ENCODE measurements at places on chromosomes 16 and 17. TPM values are rescaled to one million over a fixed set of nuclear protein-coding genes. Genes with fewer than 3 reads are reported as not detected.
A peak's percentile ranks its signal among the peaks of the same experiment; 100 is the strongest.

PRSS53 gene
- 5.5 TPM for total RNA-seq

TBC1D16 gene
- 12.0 TPM for total RNA-seq

TPSG1 gene
- not detected for total RNA-seq

CX3CL1 gene
- total RNA-seq: 0.09 TPM

HASPIN gene
- 20.7 TPM for total RNA-seq

AOC3 gene
- 2.9 TPM for total RNA-seq

CNGB1 gene
- not detected for total RNA-seq

DNA sequence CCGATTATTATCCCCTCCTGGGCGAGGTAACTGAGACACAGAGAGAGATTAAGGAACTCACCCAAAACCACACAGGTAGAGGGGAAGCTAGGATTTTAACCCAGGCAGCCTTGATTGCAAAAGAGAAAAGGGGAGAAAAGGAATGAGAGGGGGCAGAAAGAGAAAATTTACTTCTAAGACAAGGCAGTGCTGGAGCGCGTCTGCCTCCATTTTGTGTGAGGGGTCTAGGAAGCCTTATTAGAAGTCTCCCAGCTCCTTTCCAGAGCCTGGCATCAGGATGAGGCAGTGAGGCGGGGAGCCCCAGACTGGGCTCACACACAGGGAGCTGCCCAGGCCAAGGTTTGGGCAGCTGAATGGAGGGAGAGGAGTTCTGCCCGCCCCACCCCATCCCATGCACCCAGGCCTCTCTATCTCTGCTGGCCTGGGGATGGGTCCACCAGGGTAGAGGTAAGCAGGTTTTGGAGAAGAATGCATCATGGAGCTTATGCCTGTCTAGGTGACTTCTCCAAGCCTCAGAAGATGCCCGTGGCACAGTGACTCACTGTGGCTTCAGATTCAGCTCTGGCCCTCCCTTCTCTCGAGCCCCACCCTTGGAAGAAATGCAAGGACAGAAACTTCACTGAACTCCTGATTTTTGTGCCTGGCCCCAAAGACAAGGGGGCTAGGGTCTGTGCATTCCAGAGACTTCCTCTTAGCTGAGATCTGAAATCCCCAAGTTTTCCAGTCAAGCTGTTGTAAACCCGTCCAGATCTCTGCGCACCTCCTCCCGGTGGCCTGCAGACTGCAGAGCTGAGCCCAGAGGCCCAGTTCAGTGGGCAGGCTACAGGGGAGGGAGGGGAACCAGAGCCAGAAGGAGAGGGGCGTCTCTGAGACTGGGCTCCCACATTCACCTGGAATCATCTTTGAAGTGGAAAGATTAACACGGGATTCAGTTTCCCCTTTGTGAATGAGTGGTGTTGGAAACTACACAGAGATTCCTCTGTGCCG lies 95.1 kb upstream of the CDH5 start:
- no peaks in the 10 kb centered on the region for H3K36me3 ChIP-seq
- peaks cover 4% of the 10 kb centered on the region for H3K4me1 ChIP-seq
- H3K27me3 ChIP-seq: peaks cover 20% of the 10 kb centered on the region
- H3K27ac ChIP-seq: no peak overlapping the region
- DNase-seq: no peak

DNA sequence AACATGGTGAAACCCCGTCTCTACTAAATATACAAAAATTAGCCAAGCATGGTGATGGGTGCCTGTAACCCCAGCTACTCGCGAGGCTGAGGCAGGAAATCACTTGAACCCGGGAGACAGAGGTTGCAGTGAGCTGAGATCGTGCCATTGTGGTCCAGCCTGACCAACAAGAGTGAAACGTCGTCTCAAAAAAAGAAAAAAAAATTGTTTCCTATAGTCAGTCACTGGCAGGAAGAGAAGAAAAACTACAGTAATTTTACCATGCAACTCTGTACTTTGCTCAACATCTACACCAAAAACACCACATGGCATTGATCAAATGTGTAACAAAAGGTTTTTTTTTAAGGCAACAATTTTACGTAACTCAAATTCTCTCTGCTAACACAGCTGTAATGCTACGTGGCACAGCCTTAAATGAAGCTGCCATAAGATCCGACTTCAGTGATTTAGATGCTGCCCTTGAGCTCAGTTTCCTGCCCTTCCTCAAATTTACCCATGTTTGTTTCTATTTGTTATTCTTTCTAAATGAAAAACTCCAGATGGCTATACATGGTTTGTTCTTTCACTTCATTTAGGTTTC lies 40.2 kb downstream of the CNOT1 start:
- H3K27me3 ChIP-seq: no peaks in the 10 kb centered on the region
- peak overlapping the region; percentile 66 for H3K27ac ChIP-seq
- peaks cover 36% of the 10 kb centered on the region for H3K4me1 ChIP-seq
- H3K4me3 ChIP-seq: no peak overlapping the region

GRCh38 chr17:16889088-16889465 lies 82.8 kb downstream of the TNFRSF13B start:
- no peaks in the 10 kb centered on the region for H3K27me3 ChIP-seq
- DNase-seq: no peak
- no peak overlapping the region for H3K4me3 ChIP-seq
- no peaks in the 10 kb centered on the region for H3K36me3 ChIP-seq
- H3K4me1 ChIP-seq: no peaks in the 10 kb centered on the region

GRCh38 chr17:31404028-31404949 lies 12.8 kb downstream of the RAB11FIP4 start:
- H3K4me3 ChIP-seq: no peak overlapping the region
- H3K27ac ChIP-seq: no peak overlapping the region
- no peaks in the 10 kb centered on the region for H3K4me1 ChIP-seq
- H3K36me3 ChIP-seq: no peaks in the 10 kb centered on the region

GRCh38 chr17:63356337-63356757 lies 89.8 kb downstream of the CYB561 start:
- H3K4me1 ChIP-seq: peaks cover 4% of the 10 kb centered on the region
- no peaks in the 10 kb centered on the region for H3K27me3 ChIP-seq
- H3K36me3 ChIP-seq: no peaks in the 10 kb centered on the region

GRCh38 chr16:88872650-88873331 lies 6.3 kb upstream of the PABPN1L start:
- peaks cover 4% of the 10 kb centered on the region for H3K4me1 ChIP-seq
- no peak overlapping the region for H3K4me3 ChIP-seq
- no peaks in the 10 kb centered on the region for H3K36me3 ChIP-seq

GRCh38 chr16:57807968-57808528 lies 5.8 kb upstream of the KIFC3 start:
- H3K4me1 ChIP-seq: peaks cover 23% of the 10 kb centered on the region
- no peak overlapping the region for H3K27ac ChIP-seq
- H3K4me3 ChIP-seq: peak overlapping the region; percentile 26
- no peaks in the 10 kb centered on the region for H3K36me3 ChIP-seq

DNA sequence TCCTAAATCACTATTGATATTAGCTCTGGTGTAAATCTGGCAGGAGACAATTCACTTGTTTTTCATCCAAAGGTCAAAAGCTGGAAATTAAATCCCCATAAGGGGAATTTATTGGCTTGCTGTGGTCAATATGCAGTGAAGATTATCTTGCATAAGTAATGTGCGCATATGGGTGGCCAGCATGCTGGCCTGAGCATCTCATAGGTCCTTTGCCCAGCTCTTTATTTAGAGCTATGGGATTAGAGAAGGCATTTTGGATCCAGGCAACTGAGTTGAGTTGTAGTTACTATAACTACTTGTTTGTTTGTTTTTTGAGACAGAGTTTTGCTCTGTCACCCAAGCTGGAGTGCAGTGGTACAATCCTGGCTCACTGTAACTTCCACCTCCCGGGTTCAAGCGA lies 110.7 kb downstream of the AATF start:
- H3K36me3 ChIP-seq: peaks cover 17% of the 10 kb centered on the region
- no peak for DNase-seq
- H3K27me3 ChIP-seq: no peaks in the 10 kb centered on the region
- H3K4me1 ChIP-seq: no peaks in the 10 kb centered on the region
- no peak overlapping the region for H3K27ac ChIP-seq
- no peak overlapping the region for H3K4me3 ChIP-seq

DNA sequence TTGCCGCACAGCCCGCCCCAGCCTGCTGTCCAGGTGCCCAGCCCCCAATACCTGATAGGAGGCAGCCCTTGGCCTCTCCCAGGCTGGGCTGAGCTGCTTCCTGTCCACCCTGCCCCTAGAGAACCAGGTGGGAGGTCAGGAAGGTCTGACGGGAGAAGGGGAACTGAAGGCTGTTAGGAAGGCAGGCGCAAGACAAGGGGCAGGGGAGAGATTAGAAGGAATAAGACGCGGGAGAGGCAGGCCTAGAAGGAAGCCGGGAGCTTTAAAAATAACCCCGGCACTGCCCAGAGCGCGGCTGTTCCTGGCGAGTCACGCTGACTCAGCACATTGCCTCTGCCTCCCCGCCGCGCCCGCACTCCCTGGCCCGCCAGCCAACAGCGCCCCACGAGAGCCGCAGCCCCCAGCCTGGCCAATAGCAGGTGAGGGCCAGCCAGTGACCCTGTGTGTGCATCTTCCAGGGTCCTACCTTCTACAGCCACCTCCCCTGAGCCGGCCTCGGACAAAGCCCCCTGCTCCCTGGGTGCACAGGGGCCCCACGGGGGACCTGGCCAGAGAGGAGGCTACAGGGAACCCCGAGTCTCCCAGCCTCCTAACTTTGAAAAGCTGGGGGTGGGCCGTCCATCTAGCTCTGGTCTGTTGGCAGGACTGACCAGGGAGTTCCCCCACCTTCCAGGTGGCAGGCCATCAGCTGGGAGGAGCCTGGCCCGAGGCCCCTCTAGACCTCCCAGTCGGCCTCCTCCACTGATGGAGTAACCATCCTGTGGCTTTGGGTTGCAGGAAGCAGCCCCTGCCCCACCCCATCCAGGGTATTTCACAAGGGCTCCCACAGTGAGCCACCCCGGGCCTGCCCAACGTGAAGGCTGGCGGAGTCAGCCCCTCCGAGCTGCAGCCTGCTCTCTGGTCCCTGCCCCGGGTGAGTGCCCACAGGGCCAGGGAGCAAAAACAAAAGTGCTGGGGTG lies 4.0 kb downstream of the MAFG start:
- no peak overlapping the region for H3K4me3 ChIP-seq
- no peaks in the 10 kb centered on the region for H3K27me3 ChIP-seq
- H3K36me3 ChIP-seq: peaks cover 3% of the 10 kb centered on the region
- peaks cover 21% of the 10 kb centered on the region for H3K4me1 ChIP-seq

DNA sequence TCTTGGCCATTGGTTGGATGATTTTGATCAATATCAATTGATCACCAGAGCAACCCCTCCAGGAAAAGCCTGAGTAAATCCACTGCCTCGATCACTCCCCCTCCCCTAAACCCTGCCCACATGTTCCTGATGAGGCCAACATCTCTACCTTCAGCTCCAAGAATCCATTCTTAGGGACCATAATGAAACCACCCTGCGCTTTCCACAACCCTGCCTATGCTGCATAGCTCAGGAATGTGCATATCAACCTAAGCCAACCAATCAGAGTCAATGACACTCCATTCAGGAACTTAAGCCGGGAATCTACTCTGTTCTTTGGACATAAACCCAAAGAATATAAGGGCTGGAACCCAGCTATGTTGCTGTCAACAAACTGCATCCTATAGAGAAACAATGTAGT lies 86.3 kb downstream of the MYH11 start:
- H3K4me3 ChIP-seq: no peak overlapping the region
- DNase-seq: no peak
- no peak overlapping the region for H3K27ac ChIP-seq
- peaks cover 3% of the 10 kb centered on the region for H3K27me3 ChIP-seq
- H3K4me1 ChIP-seq: no peaks in the 10 kb centered on the region

- DNase-seq: peak; percentile 63
- H3K27me3 ChIP-seq: no peaks in the 10 kb centered on the region
- peaks cover 9% of the 10 kb centered on the region for H3K36me3 ChIP-seq
- H3K27ac ChIP-seq: peak overlapping the region; percentile 95
- peaks cover 41% of the 10 kb centered on the region for H3K4me1 ChIP-seq
These were observed 339 bp downstream of the N4BP1 start for GRCh38 chr16:48609652-48610029.
